ENCODE measurements at places on chromosomes 3 and 15.

DNA sequence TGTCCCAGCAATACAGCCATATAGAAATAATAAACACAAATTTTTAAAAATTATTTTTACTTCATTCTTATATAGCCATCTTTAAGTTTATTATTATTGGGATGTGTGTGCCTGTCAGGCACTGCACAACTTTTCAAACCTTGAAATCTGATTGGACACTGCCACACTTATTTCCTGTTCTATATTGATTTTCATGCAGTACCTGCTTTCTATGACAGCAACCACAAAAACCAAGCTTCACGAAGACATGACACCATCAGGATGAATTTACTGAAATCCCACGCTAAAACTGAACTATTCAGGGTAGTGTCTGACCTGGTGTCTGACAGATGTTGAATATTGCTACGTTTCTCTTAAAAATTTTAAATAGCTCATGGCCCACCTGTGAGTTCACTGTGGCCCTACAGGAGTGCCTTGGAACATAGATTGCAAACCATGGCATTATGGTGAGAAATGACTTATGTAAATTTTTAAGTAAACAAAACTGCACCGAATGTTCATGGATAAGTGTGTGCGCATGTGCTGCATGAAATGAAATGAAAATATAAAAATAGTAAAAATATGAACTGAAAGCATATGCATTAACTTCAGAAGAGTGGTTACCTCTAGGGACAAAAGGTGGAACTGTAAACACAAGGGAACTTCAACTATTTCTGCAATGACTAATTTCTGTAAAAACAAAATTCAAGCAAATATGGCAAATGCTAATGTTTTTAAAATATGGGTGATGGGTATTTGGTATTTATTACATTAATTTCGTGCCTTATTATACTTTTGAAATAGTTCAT, 152.3 kb downstream of the ZBTB20 start:
- no peak for DNase-seq

- DNase-seq, result no peak
Observed at GRCh38 chr15:31461375-31461774, 134.7 kb downstream of the KLF13 start.

DNA sequence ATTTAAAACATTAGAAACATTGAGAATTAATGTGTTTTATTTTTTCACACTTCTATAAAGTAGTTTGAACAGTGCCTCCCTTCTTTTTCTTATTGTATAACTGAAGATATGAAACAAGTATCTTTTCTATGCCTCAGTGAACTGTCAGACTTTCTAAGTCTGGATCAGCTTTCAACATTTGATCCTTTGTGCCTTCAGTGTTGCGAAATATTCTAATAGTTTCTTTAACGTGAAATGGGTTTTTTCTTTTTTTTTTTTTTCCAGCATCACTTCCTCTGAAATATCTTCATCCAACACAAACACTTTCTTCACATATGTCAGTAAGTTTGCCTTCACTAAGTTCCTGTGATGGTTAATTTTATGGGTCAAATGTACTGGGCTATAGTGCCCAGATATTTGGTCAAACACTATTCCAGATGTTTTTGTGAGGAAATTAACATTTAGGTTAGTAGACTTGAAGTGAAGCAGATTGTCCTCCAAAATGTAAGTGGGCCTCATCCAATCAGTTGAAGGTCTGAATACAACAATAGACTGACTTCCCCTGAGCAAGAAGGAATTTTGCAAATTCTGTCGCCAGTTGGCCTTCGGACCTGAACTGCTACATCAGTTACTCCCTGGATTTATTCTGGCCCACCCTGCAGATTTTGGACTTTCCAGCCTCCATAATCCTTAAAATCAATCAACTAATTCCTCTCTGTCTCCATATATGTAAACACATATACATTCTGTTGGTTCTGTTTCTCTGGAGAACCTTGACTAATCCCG, 6.4 kb upstream of the CPOX start:
- DNase-seq, result no peak

- DNase-seq, result peak; percentile 86
Observed at GRCh38 chr15:63093486-63094205, 28.0 kb upstream of the LACTB start.

GRCh38 chr3:41031401-41031800, 167.9 kb upstream of the CTNNB1 start:
- no peak for DNase-seq

GRCh38 chr3:101828691-101829436, 20.4 kb upstream of the NFKBIZ start:
- no peak for DNase-seq

DNA sequence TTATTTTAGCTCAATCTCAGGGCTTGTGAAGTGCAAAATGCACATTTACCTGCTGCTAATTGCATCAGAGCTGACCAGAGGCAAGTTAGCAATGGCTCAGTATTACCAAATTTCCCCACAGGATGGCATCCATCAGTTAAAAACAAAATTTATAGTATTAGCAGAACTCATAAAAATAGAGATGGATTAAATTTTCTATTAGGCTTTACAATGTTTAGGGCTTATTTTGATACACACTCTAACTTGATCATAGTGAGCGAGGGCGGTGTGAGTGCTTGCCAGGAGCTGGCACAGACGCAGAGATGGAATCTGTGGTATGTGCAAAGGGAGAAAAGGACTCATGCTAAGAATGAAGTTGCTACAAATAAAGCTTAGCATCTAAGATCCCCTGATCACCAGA, 241.0 kb downstream of the NSUN3 start:
- DNase-seq, result no peak

DNA sequence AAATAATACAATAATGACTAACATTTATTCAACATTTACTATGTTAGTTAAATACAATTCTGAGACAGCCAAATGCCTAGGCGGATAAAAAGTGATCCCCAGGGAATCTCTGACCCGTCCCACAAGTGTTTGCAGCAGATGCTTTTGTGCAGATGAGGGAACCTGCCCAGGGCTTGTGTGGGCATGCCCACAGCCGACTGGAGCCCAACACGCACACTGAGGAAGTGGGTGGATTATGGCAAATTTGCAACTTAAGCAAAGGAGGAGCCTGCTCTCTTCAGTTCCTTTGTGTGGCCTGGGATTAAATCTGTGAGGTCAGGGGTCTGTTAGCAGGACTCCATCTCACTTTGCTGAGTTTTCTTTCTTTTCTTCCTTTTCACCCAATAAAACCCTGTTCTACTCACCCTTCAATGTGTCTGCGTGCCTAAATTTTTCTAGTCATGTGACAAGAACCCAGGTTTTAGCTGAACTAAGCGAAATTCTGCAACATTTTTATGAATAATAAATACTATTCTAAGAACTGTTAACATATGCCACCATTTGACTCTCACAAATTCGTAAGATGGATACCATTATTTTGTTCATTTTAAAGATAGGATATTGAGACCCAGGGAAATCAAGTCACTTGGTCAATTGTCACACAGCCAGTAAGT, 13.9 kb upstream of the RTP1 start:
- DNase-seq, result peak; percentile 10

- DNase-seq, result no peak
Observed at GRCh38 chr3:190588570-190588969, 74.7 kb downstream of the IL1RAP start.

DNA sequence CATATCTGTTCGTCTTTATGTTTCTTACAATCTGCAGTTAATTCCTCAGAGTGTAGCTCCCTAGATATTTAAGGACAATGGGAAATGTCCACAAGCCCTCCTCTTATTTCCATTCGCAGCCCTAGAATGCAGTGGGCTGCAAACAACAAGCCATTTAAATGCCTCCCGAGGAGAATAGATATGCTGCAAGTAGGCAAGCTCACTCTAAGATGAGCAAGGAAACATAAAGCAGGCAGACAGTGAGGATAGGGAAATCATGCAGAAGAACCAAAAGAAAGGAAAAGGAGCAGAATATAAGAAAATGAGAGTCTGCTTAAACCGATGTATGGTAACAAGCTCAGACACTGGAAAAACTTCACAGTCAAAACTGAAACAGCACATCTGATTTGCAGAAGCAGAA, 561.9 kb downstream of the GBE1 start:
- no peak for DNase-seq

- DNase-seq, result no peak
Observed at GRCh38 chr3:100966049-100966491, 27.2 kb downstream of the ABI3BP start.

GRCh38 chr3:33364531-33365128, 75.6 kb downstream of the UBP1 start:
- DNase-seq, result no peak

DNA sequence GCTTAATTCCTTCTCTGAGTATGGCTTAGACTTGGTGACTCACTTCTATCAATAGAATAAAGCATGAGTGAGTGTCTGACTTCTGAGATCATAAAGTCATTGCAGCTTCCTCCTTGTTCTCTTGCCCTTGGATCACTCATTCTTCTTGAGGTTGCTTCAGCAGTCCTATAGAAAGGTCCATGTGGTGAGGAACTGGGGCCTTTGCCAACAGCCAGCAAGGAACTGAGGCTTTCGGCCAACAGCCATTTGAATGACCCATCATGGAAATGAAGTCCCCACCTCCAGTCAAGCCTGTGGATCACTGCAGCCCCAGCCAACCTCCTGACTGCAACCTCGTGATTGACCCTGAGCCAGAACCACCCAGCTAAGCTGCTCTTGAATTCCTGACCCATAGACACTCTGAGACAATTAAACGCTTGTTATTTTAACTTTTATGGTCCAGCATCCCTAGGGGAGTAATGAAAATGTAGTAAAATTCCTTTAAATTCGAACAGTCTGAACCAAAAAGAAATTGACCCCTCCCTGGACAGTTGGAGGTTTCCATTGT, 84.5 kb downstream of the WDR76 start:
- no peak for DNase-seq

DNA sequence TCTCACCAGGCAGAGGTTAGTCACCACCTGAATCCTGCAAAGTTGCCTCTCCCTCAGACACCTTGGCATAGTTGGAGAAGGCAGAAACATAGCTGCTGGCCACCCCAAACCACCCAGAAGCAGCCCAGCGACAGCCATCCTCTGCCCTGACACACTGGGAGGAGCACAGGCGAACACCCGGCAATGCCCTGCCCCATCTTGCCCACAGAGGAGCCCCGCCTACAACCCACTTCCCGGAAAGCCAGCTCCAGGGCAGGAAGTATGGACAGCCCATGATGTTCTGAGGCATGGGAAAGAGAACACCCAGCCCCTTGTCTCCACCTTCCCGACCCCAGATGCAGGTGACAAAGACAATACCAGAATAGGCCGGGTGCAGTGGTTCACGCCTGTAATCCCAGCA, 12.6 kb upstream of the SHISA5 start:
- no peak for DNase-seq

DNA sequence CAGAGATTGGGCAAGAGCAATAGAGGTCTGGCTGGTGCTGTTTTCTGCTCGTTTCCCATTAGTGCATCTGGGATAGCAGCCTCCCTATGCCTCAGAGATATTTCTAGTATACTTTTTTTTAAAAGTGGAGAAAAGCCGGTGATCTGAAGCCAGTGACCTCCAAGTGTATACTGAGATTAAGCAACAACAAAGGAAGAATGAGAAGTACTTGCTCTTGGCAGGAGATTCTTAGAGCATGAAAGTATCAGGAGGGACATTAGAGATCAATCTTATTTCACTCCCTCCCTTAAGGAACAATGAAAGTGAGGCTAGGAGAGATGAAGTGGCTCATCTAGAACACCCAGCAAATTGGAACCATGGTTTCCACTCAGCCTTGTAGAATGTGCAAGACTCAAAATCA, 423.3 kb downstream of the SOX2 start:
- DNase-seq, result no peak

DNA sequence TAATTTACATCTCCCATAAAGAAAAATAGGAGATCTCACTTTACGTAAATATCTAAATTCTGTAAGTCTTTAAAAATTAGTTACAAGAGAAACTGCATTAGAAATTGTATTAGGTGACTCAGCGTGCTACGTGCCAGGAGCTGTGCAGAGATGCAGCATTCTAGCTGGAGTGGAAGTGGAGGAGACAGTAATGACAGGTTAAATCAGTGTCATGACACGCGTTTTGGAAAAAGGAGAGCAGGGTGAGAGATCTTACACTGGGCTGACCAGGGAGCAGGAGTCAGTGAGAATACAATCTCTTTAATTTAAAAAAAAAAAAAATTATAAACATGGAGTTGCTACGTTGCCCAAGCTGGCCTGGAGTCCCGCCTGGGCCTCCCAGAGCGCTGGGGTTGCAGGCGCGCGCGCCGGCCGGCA, 635 bp downstream of the TUBGCP5 start:
- DNase-seq, result peak; percentile 72

- DNase-seq, result peak; percentile 97
Observed at GRCh38 chr15:64315216-64315615, 40.8 kb downstream of the CSNK1G1 start.

- no peak for DNase-seq
Observed at GRCh38 chr3:149582395-149582794, 75.4 kb downstream of the WWTR1 start.

DNA sequence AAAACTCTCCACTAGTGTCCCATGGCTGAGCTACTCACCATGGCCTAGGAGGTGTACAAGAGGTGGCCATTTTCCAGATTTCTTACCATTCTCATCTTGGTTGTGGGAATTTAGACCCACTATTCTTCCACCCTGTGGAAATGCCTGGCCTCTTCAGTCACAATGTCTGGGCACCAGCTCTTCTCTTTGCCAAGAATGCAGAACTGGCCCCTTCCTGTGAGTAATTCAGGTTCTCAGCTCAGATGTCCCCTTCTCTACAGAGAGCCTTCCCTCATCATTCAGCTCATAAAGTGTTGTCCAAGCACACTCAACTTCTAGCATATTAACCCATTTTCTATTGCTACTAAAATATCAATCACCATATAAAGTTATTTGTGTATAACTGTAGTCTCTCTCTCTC, 575.5 kb upstream of the KCNMB2 start:
- no peak for DNase-seq

DNA sequence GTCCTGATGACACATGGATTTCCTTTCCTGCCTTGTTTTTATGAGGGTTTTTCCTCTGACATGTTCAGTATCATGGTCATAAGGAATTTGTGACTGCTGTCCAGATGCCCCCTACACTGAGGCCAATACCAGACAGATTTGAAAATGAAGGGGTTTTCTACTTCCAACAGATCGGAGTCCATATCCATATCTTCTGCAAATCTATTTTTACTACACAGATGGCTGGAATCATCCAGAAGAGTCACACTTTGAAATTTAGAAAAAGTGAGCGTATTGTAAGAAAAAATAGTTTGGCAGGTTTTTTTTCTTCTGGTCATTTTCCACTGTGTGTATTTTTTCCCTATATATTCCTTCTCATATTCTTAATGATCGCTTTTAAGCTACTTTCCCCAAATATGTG, 197.5 kb upstream of the LRRC3B start:
- DNase-seq, result no peak

DNA sequence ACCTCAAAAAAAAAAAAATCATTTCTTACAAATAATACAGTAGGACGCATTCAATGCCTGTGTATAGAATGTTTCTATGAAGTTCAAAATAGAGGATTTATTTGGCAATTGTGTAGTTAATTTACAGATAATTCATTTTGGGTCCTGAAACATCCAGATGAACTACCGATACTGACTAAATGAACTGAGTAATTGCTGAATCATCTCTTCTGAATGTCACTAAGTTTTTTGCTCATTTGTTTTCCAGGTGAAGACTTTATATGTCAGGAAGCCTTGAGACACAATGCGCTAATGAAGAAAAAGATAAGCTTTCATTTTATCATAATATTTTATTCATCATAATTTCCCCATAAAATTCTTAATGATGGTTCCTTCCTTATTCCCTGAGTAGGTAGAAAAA, 39.7 kb downstream of the PCOLCE2 start:
- no peak for DNase-seq

GRCh38 chr3:153061938-153062528, 100.0 kb upstream of the RAP2B start:
- no peak for DNase-seq

All from NCI-H69 (cell line).